ENCODE measurements at places on chromosomes 3 and 15.
A peak's percentile ranks its signal among the peaks of the same experiment; 100 is the strongest.

DNA sequence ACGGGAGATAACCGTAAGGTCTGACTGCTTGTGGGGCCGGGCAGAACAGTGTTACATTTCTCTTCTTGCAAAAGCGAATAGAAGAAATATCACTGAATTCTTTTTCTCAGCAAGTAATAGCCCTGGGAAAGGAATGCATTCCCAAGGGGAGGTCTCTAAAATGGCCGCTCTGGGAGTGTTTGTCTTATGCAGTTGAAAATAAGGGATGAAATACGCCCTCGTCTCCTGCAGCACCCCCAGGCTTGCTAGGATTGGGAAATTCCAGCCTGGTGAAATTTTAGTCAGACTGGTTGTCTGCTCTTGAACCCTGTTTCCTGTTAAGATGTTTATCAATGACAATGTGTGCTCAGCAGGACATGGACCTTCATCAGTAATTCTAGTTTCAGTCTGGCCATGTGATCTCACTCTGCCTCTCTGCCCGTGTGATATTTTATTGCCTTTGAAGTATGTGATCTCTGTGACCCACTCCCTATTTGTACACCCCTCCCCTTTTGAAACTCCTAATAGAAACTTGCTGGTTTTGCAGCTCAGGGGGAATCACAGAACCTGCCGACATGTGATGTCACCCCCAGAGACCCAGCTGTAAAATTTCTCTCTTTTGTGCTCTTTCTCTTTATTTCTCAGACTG lies 715.6 kb downstream of the ROBO1 start:
- DNase-seq: no peak

DNA sequence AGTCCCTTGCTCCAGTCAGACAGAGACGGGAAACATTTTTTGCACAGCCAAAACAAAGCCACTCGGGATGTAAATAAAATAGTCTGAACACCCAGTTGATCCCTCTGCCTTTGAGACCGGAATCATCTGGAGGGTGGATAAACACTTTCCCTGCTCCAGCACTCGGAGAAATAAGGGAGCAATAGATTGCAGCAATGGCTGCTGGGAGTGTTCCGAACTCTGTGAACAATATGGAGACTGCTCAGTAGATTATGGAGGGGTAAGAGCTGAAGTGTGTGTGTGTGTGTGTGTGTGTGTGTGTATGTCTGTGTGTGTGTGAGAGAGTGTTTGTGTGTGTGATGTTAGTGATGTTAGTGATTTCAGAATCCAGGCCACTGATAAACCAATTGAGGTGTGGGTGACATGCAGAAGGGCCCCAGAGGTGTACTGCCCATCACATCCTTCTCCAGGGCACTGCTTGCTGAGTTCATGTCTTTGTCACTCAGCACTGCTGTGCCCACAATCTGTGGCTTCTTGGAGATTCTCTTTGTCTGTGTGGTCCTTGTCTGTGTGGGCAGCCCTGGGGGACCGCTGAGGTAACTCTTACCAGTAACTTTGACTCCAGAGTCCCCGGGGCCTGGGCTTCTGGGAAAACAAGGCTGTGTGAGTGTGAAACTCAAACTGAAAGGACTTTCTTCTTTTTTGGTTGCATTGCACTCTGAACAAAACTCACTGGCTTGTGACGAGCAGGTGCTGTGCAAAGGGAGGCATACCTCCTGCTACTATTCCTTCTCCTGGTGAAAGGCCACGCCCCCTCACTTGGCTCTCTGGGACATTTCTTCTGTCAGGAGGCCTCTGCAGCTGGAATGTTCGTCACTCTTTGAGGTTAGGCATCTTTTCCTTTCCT lies 23.0 kb downstream of the CRYGS start:
- DNase-seq: no peak

- DNase-seq: no peak
Measured at GRCh38 chr15:48031973-48032372, 88.8 kb upstream of the SLC24A5 start.

DNA sequence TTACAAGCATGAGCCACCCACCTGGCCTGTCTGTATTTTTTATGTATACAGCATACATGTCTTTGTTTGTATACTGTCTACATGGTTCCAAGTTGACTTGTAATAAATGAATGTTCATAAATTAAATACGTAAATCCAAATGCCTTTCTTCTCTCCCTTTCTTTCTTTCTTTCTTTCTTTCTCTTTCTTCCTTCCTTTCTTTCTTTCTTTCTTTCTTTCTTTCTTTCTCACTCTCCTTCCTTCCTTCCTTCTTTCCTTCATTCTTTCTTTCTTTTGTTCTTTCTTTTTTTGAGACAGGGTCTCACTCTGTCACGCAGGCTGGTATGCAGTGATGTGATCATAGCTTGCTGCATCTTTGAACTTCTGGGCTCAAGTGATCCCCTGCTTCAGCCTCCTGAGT lies 17.1 kb upstream of the ZNF710 start:
- no peak for DNase-seq

DNA sequence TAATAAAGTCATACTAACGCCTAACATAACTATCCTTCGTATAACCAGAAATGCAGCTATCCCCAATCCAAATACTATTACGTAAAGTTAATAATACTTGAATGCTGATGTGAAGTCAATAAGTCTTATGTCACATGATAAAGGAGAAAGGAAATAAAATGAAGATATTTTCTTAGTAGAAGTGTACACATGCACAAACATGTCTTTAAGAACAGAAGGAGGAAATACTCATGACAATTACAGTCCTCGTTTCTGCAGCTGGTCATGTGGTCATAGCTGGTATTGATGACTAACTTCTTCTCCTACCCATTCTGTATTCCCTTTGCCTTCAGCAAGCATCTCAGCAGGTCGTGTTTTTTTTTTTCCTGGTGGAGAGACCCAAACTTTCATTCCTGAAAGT lies 244.3 kb downstream of the CHL1 start:
- DNase-seq: no peak

GRCh38 chr3:44981751-44982150 lies 5.7 kb downstream of the EXOSC7 start:
- no peak for DNase-seq

DNA sequence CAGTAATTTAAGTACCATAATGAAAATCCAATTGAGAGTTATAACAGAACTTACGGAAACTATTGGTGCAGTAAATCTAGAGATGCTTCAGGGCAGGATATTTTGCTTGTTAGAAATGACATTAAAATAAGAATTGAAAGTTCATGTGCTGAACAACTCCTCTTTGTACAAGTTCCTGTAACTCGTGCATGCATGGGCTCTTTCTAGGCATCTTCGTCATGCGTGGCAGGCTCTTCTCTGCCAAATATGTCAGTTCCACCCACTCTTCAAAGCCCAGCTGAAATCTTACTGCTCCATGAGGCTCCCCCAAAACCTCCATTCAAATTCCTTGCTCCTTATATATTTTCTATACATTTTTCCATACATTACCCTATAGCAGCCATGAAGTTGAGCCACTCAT lies 48.7 kb downstream of the FBN1 start:
- DNase-seq: no peak

GRCh38 chr3:26346497-26346896 lies 276.1 kb upstream of the LRRC3B start:
- no peak for DNase-seq

- no peak for DNase-seq
Measured at GRCh38 chr3:40585381-40586016, 60.7 kb downstream of the ZNF621 start.

DNA sequence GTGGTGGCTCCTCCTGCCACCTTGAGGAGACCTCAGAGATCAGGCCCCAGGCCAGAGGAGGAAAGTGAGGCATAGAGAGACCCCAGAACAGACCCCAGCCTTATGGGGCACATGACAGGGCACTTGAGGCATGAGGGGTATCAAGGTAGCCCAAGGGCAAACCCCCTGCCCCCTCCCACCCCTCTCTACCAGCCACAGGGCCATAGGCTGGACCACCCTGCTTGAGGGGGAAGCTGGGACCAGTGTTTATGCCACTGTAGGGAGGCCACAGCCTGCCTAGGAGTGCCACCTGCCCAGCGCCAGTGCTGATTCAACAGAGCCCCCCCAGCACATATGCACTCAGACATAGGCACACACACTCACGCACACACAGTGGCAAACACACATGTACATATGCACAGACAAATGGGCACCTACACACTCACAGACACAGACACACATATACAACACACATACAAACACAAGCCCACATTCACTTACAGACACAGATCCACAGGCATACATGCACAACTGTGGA lies 10.3 kb downstream of the MYL3 start:
- peak; percentile 26 for DNase-seq

- no peak for DNase-seq
Measured at GRCh38 chr15:58566029-58566428, 134.2 kb downstream of the LIPC start.

DNA sequence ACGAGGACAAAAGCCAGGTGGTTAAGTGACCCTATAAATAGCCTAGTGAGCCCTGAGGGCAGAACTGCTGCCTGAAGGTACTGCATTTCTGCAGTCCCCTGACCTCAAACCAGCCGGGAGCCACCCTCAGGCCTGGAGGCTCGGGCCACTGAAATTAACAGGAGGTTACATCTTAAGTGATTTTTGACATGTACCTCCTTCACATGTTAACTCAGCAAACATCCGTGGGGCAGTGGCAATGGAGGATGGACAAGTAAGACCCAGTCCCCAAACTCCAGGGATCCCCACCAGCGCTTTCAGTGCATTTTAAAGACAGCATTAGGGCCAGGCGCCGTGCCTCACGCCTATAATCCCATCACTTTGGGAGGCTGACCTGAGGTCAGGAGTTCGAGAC lies 26.2 kb downstream of the PSTPIP1 start:
- no peak for DNase-seq

DNA sequence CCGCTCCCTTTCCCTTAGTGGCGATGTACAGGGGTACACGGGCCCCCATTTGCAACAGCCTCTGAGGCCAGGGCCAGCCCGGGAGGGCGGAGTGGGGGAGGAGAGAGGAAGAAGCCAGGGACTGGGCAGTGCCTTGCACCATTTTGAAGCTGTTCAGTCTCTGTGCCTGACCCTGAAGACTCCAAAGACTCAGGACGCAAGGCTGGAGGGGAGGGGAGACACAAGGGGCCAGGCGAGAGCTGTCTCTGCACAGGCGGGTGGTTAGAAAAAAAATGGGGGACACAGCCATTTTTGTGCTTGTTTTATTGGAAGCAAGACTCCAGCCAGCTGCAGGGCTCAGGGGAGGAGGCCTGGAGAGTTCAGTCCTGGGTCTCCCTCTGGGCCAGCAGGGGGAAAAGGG lies 1.6 kb downstream of the RPP25 start:
- no peak for DNase-seq

- DNase-seq: no peak
Measured at GRCh38 chr3:27458929-27459328, 25.3 kb downstream of the SLC4A7 start.

GRCh38 chr3:194083637-194084224 lies 52.2 kb upstream of the HES1 start:
- DNase-seq: no peak

DNA sequence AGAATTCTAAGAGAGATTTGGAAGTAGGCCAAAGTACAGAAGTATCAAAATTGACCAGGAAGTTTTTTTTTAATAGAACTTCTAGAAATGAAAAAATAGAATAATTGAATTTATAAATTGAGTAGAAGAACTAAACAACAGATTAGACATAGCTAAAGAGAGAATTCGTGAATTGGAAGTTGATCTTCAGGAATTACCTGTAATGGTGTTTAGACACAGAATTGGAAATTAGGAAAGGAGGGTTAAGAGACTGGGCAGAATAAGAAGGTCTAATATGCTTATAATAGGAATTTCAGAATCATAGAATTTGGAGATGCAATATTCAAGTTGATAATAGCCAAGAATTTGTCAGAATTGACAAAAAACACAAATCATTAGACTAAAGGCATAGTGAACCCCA lies 16.2 kb downstream of the ACVR2B start:
- no peak for DNase-seq

DNA sequence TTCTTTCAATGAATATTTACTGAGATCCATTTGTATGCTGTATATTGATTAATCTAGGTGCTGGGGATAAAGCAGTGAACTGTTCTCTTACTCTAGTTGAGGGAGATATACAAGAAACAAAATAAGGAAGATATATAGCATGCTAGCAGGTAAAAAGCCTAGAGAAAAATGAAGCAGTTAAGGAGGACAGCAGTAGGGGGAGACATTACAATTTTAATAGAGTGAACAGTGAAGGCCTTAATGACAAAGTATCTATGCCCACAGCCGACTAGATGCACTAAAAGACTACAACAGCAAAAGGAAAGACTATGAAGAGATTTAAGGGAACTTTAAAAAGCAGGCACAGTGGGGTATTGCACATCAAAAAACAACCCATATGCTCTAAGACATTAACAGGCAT lies 81.4 kb downstream of the XRN1 start:
- DNase-seq: no peak

DNA sequence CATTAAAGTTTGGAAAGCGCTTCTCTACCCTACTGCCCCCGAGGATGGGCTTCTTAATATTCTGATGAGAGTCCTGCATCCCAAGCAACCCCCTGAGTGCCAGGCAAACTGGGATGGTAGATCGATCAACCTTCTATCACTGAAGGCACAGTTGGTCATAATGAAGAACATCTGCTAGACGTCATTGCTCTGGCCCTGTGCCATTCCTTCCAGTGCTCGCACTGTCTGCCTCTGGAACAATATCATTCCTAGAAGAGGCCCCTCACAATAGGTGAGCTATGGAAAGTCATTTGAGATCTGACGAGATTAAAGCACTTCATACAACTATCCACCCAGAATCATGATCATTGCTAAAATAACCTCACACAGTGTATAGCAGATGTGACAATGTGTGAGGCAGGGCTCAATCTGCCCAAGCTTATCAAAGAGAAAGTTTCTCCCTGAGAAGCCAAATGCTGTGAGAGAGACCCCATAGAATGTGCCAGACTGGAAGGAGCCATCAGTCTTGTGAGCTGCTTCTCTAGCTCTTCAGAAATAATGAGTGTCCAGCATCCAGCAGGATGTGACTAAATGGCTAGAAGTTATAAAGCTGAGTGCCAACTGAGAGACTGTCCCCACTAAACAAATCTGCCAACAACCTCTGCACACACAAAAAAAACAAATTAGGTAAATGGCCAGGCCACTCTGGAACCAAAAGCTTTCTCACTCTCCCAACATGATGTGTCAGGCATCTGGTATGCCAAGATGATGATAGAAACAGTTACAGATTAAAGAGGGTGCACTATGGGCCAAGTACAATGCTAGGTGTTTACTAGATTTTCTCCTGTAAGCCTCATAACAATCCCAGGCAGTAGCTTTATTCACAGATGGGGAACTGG lies 165.5 kb downstream of the NECTIN3 start:
- DNase-seq: no peak

DNA sequence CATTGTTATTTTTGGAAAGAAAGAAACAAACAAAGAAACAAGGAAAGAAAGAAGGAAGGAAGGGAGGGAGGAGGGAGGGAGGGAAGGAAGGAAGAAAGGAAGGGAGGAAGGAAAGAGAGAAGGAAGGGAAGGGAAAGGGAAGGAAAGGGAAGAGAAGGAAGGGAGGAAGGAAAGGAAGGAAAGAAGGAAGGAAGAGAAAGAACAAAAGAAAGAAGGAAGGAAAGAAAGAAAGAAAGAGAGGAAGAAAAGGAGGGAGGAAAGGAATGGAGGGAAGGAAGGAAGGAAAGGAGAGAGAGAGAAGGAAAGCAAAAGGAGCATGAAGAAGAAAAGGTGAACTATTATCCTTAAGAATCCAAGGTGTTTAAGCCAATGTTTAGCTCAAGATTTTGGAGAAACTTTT lies 262.7 kb upstream of the STT3B start:
- DNase-seq: no peak

GRCh38 chr15:98160236-98160635 lies 199.7 kb downstream of the ARRDC4 start:
- peak; percentile 51 for DNase-seq
